ENCODE measurements at places on chromosomes 11 and 22.

DNA sequence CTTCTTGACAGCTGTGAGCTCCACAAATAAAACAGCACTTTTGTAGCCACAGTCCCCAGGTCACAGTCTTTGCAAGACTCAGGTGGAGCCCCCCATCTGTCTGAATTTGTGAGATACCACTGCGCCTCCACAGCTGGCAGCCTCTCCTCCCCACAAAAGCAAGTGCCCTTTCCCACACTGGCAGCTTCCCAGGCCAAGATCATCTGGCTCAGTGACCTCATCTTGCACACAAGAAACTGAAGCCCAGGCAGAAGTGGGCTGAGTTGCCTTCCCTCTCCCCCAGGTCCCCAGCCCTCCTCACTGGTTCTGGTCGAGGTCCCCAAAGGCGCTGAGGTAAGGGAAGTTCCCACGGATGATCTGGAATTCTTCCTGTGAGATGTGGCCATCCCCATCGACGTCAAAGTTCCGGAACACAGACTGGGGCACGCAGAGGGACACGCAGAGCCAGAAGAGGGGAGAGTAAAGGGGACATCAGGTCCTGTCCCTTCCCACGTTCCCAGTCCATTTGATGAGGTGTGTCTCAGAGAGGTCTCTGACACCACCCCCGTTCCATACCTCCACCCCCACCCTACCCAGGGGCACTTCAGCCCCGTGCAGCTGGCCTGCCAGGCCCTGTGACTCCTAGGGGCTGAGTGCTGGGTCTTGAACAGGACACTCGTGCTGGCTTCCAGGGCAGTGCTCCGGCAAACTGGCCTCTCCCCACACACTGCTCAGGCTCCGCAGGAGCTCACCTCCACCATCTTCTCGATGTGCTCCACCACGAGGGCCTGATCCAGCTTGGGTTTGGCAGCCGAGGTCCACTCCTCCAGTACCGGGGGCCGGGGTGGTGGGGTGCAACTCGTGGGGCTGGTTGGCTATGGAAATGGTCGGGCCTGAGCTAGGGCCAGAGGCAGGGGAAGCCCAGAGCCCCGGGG lies 8.9 kb downstream of the RASGRP2 start:
- DNase-seq: no peak

DNA sequence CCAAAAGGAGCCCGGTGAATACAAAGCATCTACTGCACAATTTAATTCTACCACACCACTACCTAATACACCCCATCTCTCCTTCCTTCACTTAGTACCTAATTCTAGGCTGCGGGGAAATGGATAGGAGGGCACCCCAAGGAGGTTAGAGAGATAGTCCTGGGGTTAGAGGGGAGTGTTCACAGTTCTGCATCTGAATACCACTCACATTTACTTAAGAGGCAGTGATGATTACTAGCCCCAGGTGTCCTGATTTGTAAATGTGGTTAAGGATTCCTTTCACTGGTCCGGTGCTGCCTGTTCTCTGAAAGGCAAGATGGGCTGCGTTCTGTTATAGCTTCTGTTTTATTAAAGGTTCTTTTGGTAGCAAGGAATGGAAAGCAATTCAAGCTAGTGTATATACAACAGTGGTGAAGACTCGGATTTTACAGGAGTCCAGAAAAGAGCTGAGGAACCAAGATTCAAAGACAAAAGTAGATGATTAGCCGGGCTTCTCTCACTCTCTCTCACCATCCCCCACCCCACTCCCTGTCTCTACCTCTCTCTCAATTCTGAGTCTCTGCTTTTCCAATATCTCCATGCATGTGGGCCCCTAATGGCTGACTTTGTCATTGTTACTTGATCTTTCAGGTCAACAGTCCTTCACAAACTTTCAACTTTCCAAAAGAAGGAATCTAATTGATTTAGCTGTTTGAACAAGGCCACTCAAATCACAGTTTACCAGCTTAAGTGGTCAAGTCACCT lies 8.7 kb upstream of the KCNA4 start:
- DNase-seq: no peak

- no peak for DNase-seq
These were observed 129.5 kb downstream of the MED15 start for GRCh38 chr22:20636945-20637344.

DNA sequence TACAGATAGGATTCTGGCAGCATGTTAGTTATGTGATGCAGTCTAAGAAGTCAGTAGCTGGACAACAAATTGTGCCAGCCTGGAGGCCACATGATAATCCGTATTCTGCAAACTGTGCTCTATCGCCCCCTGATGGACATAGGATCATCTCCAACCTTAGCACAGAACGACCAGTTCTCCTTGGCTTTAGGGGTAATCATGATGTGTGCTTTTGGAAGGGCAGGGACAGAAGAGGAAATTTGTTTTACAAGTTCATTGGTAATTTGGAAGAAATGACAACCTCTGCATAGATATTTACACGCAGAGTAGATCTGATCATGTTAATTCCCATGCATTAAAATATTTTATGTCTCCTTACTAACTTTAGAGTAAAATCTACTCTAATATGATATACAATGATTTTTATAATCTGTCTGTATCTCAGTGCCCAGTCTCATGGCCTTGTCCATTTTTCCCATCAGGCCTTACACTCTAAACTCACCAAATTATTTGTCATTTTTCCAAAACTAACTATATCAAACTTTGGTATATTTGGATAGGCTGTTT lies 12.1 kb downstream of the OR10D3 start:
- no peak for DNase-seq

DNA sequence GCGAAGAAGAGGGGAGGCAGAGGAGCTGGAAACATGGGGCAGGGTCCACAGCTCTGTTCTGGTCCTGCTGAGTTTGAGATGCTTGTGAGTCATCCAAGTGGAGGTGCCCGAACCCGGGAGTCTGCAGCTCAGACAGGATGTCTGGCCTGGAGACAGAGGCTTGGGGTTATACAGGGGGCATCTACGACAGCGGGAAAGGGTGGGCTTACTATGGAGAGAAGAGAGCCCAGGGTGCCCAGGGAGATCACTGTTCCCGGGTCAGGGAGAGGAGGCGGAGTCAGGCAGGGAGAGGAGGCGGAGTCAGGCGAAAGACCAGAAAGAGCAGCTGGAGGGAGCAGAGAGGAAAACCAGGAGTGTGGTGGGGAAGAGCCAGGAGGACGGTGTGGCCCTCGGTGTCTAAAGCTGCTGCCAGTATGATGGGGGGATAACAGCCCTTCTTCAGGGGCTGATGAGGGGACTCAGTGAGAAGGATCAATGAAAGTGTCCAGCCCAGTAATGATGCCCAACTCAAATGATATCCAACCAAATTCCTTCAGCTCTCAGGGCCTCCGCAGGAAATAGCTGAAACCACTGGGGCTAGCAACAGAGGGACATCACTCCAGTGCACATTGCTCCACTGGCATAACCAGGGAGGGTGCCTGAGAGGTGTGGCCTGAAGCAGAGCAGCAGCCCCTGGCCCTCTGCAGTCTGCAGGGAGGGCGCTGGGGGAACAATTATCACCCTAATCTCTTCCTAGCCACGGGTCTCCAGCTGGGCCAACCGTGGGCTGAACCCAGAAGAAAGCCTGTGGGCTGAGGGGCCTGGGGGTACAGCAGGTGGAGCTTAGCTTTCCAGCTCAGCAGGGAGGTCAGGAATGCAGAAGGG lies 2.6 kb upstream of the LTBP3 start:
- peak; percentile 64 for DNase-seq

- DNase-seq: no peak
These were observed 18.2 kb downstream of the CELF1 start for GRCh38 chr11:47534704-47535251.

DNA sequence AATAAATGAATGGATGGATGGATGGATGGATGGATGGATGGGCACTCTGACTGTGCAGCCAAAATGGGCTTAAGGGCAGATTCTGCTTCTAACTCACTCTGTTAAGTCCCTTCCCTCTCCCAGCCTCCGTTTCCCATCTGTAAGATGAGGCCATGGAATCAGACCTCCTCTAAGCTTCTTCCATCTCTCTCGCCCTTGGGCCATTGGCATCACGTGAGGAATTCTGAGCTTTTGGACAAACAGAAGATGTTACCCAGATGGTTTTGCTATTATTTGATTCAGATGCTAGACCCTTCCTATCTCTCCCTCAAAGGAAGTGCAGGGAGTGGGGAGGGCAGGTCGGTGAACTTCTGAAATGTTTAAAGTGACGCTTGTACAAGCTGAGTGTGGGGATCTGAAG lies 4.0 kb upstream of the CYTH4 start:
- no peak for DNase-seq

- no peak for DNase-seq
These were observed 79.0 kb downstream of the CADM1 start for GRCh38 chr11:115425250-115425649.

DNA sequence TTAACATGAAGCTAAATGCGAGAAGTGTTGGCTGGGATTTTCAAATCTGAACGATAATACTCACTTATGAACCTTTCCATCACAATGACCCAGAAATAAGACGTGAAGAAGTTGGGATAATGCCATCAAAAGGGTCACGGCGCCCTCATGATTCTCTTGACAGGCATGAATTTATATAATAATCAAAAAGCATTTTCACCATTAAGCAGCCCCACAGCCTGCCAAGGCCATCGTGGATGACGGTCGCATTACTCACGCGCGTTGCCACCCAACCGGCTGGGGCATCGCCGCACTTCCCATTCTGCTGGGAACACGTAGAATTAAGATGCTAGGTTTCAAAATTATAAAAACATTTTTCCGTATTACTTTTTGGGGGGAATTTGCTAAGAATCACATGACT lies 18.9 kb upstream of the GAL start:
- no peak for DNase-seq

- DNase-seq: peak; percentile 65
These were observed 21.6 kb upstream of the C11orf96 start for GRCh38 chr11:43920598-43921419.

- DNase-seq: no peak
These were observed 16.4 kb downstream of the CSNK2A3 start for GRCh38 chr11:11336664-11337063.

GRCh38 chr11:71204748-71205664 lies 47.4 kb downstream of the SHANK2 start:
- peak; percentile 46 for DNase-seq

DNA sequence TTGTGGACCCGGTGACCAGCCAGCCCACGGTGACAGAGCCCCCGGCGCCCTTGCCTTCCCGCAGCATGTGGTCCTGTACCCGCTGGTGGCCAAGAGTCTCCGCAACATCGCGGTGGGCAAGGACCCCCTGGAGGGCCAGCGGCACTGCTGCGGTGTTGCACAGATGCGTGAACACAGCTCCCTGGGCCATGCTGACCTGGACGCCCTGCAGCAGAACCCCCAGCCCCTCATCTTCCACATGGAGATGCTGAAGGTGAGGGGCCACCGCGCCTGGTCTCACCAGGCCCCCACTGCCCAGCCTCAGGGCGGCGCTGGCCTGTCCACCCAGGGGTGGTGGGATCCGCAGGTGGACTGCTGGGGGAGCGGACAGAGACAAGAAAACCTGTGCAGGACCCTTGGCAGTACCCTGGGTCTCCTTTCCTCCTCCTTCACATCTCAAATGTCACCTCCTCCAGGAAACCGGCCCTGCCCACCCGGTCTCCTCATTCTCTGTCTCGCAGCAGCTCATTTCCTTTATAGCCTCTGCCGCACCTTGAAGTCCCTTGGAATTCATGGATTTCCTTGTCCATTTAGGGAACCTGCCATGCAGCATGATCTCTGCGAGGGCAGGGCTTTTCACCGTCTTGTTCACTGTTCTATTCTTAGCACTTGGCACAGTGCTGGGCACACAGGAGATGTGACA lies 6.5 kb downstream of the AIP start:
- no peak for DNase-seq

- DNase-seq: no peak
These were observed 16.9 kb downstream of the MYO7A start for GRCh38 chr11:77144857-77145428.

DNA sequence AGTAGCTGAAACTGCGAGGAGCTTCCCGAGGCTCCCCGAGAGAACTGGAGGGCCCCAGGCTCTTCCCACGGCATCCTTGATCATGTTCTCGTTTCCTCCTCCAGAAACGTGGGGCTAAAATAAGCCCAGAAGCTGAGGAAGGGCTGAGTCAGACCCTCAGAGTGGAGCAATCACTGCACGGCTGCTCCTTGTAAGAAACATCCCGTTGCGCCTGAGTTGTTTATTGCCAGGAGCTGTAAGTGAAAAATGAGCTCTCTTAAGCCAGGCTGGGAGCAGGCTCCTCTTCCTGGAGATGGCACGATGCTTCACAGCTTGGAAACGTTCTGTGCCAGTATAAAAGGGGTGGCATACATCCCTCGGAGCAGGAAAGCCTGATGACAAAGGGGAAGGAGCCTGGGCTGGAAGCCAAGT lies 47.3 kb upstream of the SYN3 start:
- no peak for DNase-seq

DNA sequence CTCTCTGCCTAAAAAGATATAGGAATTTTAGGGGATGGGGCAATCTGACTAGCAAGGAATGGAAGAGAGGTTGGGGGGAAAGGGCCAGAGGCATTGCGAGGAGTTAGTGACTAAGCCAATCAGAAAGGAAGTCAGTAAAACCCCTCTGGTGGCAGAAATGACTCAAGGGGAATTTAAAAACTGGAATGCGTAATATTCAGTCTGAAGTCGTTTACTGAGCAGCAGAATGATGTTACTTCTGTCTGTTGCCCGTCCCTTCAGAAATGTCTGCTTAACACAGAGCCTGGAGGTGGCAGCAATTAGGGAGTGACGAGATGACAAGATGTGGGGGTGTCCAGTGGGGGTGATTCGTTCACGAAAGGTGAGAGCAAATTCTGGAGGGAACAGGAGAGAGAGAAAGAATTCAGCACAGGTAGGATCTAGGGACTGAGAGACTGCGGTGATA lies 107.7 kb upstream of the CLMP start:
- DNase-seq: no peak

- no peak for DNase-seq
These were observed 20.3 kb upstream of the MICAL2 start for GRCh38 chr11:12090061-12090591.

- DNase-seq: no peak
These were observed 10.7 kb upstream of the TBC1D10A start for GRCh38 chr22:30337461-30337778.

- no peak for DNase-seq
These were observed 11.1 kb downstream of the MCHR1 start for GRCh38 chr22:40690370-40690769.

- DNase-seq: no peak
These were observed 142.4 kb downstream of the KIRREL3 start for GRCh38 chr11:126857860-126858808.

DNA sequence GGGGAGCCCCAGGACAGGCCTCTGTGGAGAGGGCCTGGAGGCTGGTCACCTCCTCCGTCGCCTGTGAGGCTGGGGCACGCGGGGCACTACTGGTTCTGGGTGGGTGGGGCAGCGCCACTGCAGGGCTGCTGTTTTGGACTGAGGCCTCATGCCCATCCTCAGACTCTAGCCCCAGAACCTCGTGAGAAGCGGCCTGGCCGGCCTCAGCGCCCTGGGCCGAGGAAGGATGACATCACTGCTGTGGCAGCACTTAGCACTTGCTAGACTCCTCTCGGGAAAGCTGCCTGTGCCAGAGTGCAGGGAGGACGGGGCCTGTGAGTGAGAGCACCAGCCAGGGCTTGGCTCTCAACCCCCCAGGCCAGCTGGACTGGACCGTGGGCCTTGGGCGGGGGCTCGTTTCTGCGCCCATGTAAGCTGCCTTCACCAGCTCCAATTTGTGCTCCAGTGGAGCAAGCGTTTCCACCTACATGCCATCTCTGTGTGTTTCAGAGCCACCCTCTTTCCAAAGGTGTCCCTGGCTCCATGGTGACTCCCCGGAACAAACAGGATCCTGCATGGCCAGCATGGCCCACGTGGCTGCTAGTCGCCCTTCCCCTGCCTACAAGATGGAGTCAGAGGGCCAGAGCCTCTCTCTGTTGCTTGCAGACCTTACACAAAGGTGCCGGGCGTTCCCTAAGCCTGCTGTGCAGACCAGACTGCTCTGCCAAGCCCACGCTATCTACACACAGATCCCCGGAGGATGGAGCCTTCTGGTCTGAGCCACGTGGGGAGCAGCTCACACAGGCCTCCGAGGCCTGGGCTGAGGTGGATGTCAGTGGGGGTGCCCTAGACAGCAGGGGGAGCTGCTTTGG lies 102.9 kb downstream of the CTTN start:
- DNase-seq: peak; percentile 44
